ENCODE measurements at places on chromosomes 11 and 22.

DNA sequence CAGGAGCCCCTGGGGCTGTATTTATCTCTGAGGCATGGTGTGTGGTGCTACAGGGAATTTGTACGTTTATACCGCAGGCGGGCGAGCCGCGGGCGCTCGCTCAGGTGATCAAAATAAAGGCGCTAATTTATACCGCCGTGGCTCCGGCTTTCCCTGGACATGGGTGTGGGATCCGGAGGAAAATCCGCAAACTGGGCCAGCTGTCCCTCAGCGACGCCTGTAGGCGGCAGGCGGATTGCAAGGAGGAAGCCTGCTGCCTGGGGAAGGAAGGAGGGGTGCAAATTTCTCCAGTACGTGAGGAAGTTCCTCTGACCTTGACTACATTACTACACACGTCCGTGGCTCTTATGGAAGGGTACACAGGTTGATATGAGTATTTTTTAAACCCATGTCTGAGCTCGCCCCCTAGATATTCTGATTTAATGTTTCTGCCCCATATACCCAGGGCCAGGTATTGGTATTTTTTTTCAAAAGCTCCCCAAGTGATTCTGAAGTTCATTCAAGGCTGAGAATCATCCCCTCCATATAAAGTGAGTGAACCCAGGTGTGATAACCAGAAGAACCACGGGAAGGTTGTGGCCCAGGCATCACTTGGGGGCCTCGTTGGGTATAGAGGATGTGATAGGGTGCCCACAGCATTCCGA lies 2.8 kb downstream of the MYOD1 start:
- DNase-seq, result no peak

DNA sequence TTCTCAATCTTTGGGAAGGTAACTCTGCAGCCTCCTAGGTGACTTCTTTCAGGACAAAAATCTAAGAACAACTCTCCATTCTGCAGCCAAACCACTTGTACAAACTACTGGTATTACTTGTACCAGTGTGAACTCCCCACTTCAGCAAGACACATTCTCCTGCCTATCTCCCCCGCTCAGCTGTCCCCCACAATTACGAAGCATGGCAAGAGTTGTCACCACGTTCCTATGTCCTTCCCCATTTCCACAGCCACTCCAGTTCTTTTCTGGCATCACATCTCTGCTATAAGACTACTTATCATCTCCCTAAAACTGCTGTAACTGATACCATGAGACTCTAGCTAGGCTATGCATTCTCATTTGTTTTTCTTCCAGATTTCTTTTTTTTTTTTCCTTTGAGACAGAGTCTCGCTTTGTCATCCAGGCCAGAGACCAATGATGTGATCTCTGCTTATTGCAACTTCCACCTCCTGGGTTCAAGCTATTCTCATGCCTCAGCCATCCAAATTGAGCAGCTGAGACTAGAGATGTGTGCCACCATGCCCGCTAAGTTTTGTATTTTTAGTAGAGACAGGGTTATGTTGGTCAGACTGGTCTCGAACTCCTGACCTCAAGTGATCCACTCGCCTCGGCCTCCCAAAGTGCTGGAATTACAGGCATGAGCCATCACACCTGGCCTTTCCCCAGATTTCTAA lies 71.9 kb upstream of the CDON start:
- no peak for DNase-seq

DNA sequence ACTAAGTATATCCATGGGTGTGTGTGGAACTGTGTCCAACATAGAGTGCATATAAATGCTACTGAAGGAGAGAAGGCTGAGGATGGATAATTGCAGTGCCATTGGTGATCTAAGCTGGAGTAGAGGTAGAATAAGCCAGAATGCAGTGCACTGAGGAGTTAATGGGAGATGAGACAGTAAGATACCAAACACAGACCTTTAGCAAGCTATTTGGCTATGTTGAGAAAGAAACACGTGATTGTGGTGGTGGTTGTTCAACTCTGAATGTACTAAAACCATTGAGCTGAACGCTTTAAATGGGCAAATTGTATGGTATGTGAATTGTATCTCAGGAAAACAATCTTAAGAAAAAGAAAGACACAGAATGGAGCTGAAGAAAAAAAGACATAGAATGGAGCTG lies 22.8 kb downstream of the JAML start:
- DNase-seq, result no peak

- no peak for DNase-seq
Measured at GRCh38 chr11:32435511-32435941, at the start of gene WT1. Gene WT1, minus strand, starts transcription at chr11:32435539.

DNA sequence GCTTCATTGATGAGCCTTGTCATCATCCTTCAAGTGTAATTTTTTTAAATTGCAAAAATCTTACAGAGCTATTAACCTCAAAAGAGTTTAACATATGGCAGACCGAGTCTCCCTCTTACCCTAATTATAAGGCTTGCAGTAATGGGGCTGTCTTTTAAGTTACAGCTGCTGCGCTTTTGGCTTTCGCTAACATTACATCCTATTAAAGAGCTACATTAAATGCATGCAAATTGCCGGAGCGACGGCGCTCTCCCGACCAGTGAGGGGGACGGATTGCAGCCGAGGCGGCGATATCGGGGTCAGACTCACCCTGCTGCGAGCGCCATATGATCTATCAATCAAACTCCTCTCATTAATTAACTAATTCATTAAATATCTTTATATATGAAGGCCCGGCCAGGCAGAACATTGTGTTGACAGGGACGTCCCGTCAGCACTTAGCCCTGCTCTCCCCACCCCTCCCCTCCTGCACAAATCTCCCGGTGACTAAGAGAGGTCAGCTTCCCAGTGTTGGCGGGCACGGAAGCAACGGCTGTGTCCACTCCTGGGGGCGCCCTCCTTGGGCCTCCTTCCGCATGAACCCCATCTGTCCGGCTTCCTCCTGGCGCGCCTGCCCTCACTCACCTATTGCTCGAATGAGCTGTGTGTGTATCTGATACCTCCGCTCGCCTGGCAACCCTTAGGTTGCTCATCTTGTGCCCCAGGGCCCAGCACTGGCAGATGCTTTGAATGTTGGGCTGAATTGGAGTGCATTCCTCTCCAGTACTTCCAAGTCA lies 156.0 kb upstream of the CADM1 start:
- DNase-seq, result no peak

GRCh38 chr22:29308791-29309262 lies 2.4 kb downstream of the GAS2L1 start:
- DNase-seq, result no peak

DNA sequence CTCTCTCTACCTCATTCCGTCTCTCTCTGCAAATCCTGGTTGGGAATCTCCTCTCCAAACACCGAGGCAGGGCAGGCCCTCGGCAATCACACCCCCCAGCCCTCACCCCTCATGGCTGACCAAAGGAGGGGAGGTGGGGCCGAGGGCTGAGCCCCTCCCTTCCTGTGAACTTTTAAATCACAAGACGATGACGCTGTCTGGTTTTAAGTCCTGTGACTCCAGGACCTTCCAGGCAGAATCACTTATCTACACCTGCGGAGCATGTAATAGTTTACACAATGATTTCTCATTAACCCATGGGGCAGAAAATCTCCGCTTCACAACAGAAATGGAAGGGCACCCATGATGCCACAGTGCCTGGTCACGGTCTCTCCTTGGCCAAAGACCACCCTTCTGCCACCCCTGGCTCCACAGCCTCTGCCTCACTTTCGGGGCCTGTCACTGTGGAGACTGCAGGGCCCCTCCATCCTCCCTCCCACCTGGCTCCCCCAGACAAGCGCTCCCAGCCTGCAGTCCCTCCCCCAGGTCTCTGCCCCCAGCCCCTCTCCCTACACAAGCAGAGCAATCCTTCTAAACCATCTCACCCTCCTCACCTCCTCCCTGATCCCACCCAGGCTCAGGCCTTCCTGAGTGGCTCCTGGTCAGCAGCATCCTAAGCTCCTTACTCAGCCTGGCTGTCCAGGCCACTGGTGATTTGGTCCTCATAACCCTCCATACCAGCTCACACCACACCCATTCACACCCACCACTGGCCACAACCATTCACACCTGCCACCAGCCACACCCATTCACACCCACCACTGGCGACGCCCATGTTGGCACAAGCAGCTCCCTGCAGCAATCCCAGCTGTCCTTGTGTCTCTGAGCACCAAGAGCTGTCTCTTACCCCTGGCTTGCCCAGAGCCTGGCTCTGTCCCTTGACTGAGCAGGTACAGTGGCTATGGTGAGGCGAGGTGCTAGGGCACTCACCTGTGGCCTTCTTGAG lies 30.7 kb upstream of the ARFGAP3 start:
- DNase-seq, result no peak

- DNase-seq, result no peak
Measured at GRCh38 chr11:69002110-69002569, 10.9 kb downstream of the MRGPRF start.

DNA sequence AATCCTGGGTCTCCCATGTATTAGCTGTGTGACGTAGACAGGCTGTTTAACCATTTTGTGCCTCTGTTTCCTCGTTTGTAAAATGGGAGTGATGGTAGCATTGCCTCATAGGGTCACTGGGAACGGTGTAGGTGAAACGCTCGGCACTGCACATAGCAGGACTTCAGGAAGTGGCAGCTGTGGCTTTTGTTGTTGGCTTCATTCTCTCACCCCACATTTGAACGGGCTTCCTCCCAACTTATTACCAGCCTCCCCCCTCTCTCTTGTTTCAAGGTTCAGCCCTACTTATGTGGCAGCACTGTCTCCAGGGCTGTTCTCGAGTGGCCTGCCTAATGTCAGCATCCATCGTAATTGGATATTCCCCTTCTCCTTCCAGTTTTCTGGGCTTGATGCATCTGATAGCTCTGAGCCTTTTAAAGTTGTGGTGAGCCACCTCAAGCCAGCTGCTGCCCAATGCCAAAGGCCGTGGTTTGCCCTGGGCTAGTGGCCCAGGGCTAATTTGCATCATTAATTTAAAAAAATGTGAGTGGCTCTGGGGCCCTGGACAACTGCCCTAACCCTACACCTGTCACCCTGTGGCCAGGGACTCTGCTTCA lies 217.8 kb upstream of the TBCEL start:
- DNase-seq, result no peak

- no peak for DNase-seq
Measured at GRCh38 chr22:22450343-22450839, 58.2 kb downstream of the ZNF280B start.

GRCh38 chr11:22922672-22923071 lies 62.4 kb upstream of the CCDC179 start:
- DNase-seq, result no peak

DNA sequence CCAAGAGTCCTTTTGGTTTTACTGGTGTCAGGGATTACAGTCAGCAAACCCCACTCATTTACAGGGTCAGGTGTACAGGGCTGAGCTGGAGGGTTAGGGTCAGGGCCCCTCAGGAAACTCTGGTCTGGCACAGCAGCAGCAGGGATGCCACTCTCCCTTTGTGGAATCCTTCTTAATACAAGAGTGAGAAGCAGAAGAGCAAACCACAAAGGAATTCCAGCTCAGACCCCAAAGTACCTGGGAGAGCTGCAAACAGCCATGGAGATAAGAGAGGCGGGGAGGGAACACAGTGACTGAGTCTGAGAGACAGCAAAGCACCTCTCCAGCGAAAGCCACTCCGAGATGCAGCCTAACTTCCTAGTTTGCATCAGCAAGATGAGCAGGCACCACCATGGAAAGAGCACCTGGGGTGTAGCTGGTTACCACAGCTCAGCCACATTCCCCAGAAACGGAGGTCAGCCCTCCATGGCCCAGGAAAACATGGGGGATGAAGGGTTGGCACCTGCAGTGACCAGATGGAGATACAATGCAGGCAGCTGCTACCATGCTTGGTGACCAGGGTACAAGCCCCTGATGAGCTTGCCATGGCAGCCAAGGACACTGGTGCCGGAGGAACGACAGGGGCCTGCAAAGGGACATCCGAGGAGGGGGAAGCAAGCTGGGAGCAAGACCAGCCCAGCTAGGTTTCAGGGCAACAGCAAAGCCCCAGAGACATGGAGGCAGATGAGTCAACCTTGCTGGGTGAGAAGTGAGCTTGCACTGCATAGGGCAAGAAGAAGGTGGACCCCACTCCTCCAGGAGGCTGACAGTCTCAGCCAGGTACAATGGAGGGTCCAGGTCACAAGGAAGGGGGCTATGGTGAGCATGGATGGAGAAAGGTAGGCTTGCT lies 3.9 kb downstream of the BET1L start:
- DNase-seq, result no peak

DNA sequence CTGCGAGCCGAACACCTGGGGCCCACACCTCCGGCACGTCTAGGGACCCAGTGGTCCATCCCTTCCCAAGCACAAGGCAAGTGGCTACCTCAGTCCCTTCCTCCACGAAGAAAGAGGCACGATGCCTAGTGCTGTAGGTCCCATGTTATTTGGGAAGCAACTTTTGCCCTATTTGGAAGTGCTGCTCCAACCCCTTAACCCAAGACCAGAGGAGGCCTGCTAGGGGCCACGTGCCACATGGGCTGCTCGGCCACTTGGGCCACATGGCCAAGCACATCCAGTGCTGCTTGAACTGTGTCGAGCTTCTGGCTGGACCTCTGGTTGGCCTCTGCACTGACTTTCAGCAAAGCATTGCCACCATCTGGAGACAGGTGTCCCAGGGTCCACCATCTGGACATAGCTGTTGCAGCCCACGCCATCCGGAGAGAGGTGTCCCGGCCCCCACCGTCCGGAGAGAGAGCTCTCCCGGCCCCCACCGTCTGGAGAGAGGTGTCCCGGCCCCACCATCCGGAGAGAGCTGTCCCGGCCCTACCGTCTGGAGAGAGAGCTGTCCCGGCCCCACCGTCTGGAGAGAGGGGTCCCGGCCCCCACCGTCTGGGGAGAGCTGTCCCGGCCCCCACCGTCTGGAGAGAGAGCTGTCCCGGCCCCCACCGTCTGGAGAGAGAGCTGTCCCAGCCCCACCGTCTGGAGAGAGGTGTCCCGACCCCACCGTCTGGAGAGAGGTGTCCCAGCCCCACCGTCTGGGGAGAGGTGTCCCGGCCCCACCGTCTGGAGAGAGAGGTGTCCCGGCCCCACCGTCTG lies 6.5 kb upstream of the B4GALNT4 start:
- no peak for DNase-seq
